ENCODE measurements at places on chromosomes 2 and 18. TPM values are rescaled to one million over a fixed set of nuclear protein-coding genes. Genes with fewer than 3 reads are reported as not detected.

Gene C1GALT1C1L
- total RNA-seq, result 0.38 TPM

DNA sequence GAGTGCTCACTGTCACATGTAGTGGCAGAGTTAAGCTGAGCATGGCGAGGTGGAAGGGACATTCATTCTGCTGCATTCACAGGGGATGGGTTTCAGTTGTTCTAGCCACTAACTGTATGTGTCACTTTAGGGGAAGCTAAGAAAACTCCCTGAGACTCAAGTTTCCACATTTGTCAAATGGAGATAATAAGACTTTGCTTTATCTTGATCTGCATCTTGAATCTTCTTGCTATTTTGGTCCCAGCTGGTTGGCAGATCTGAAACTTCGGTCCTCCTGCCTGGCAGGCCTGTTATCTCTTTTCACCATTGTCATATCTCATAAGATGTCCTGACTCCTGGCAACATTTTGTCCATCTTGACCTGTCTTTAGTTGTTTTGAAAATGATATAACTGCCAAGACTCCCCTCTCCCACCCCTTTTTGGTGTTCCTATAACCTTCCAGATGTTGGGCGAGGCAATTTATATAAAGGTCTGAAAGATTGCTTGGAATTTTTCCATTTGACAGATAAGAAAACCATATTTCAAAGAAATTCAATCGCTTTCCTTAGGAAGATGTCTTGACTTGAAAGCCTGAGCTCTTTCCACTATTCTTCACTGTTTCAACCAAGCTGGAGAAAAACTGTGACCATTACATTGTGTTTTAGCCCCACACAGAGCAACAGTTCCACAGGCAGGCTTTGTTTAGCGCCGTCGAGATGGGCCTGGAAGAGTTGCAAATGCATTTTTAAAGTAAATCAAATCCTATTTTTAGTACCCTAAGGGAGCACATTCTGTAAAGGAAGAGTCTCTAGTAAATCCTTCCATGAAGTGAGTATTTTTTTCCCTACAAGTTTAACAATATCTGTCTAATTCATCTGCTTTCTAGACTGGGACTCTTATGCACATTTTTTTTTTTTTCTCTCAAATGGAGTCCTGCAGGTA lies 33.4 kb downstream of the MYCN start:
- no peak for DNase-seq

Gene CFAP65
- total RNA-seq, result not detected

- DNase-seq, result no peak
These were observed 82.4 kb downstream of the RBMS1 start for GRCh38 chr2:160411167-160411566.

GRCh38 chr2:119377993-119378345 lies 11.2 kb downstream of the DBI start:
- DNase-seq, result no peak

DNA sequence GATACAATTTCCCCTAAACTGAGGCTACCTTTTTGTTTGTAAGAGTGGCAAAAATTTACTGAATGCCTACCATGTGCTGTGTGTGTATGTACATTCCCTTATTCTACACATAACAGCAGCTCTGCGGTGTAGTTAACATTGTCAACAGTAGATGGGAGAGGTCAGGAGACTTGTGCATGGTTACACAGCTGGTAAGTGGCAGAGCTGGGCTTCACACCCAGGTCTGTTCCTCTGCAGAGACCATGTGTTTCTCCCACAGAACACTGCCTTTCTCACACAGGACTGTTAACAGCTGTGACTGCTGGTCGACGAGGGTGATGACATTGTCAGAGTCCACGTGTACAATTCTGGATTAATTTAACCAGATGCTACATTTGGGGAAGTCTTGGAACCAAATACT lies 49.1 kb downstream of the EML6 start:
- no peak for DNase-seq

Gene TRIM43B
- not detected for total RNA-seq

Gene RBM43
- 7.1 TPM for total RNA-seq

- no peak for DNase-seq
These were observed 14.9 kb downstream of the LPIN2 start for GRCh38 chr18:2997846-2998564.
